Mesenteric fat pad (tissue), 1 donor: ENCODE measurements at places on chromosomes 7 and 10.

DNA sequence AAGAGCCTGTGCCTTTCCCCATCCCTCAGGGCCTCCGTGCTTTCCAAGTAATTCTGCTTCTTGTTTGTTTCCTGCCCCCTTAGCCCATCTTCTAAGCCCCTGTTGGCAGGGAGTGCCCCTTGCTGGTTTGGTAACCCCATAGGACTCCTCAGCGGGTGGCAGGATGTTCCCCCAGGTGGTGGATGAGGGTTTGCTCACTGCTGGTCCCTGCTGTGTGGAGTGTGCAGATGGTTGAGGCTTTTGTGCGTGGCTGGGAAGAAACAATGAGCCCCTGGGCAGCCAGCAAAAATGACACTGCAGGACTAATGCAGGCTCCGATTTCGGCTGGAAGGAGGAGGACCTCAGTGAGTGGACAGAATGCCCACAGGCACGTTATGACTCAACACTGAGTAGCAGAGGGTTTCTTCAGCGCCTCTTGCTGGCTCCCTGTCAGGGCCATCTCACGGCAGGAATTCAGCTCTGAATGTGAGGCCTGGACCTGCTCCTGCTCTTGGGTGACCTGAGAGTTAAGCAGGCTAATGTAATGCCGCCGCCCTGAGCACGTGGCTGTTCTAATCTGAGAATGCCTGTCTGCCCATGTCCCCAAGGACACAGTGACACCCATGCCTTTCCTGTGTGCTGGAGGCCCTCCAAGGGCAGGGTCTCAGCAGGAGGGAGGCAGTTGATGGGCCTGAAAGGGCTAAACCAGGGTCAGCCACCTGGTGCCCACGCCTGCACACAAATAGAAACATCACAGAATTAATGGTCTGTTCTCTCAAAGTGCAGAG is 16.6 kb downstream of the BAG3 start:
- DNase-seq, result no peak

- DNase-seq, result no peak
These were observed 78.3 kb upstream of the AOAH start for GRCh38 chr7:36802459-36803135.

DNA sequence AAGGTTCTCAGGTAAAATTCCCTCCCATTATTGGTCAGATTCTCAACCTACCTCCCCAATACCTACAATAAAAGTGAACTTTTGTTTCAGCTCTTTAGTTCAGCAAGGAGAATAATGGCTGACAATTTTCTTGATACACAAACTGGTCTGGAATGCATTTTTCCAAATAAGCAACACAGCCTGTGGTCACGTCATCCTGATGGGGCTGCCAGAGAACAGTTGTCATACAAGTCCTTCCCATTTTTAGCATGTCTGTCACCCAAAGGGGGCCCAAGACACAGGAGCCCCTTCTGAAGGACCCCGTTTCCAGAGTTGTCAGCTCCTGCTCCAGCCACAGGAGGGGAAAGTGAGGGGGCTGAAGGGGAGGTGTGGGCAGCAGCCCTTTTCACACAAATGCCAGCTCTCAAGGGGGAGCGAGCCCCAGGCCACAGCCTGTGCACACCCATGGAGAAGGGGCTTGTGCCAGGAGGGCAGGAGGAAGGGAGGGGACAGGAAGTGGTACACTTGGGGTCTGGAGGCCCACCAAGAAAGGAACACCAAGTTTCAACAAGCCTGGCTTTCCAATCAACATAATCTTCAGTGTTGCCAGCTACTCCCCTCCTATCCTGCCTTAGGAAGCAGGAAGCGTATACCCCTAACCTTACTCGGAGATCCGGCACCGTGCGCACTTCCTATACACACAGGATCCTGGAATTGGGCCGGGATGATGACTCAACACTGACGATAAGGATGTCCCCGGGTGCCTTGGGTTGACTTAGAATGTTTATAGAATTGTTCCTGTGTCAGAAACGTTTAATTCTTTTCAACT is 43.4 kb upstream of the PDLIM1 start:
- DNase-seq, result no peak

DNA sequence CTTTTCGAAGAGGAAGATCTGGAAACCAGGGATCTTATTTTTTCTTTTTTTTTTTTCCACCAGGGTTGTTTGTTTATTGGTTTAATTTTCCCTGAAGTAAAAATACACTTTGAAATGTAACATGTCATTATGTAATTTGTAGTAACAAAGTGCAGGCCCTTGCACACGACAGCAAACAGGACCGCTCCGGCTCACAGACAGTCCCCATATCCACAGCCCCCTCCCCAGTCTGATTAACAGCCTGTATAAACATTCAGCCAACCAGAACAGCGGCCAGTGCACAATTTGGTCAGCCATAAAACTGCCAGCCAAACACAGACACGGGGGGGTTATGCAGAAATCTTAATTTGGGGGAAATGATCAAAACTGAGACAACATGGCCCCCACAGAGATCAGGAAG is 431.6 kb upstream of the NPVF start:
- no peak for DNase-seq

- no peak for DNase-seq
These were observed 73.8 kb upstream of the PAPSS2 start for GRCh38 chr10:87585565-87586514.

- no peak for DNase-seq
These were observed 103.5 kb upstream of the CELF2 start for GRCh38 chr10:10914144-10914543.

- DNase-seq, result no peak
These were observed 83.7 kb downstream of the SLC16A9 start for GRCh38 chr10:59625721-59626522.

GRCh38 chr10:88764110-88764509 is 4.3 kb downstream of the LIPN start:
- DNase-seq, result no peak
